ENCODE measurements at places on chromosomes 3 and 15. TPM values are rescaled to one million over a fixed set of nuclear protein-coding genes. Genes with fewer than 3 reads are reported as not detected.

Gene MON1A
- total RNA-seq: 5.8 TPM

Gene ATP10A
- 7.3 TPM for total RNA-seq

Gene TMC3
- total RNA-seq: not detected

Gene LRTM1
- not detected for total RNA-seq

Gene B4GALT4
- 89.0 TPM for total RNA-seq

Gene CHCHD4
- total RNA-seq: 38.3 TPM

Gene CD86
- not detected for total RNA-seq

Gene ATP2B2
- total RNA-seq: 0.02 TPM

Gene RTP3
- not detected for total RNA-seq

Gene EOMES
- 1.3 TPM for total RNA-seq

Gene SRGAP3
- 0.61 TPM for total RNA-seq

Gene SSR3
- 150 TPM for total RNA-seq

Gene GNAT1
- total RNA-seq: not detected

Gene CP
- 4.9 TPM for total RNA-seq

Gene MYL3
- total RNA-seq: not detected

Gene CAMP
- not detected for total RNA-seq
